ENCODE measurements at places on chromosomes 11 and 22. TPM values are rescaled to one million over a fixed set of nuclear protein-coding genes. Genes with fewer than 3 reads are reported as not detected.
A peak's percentile ranks its signal among the peaks of the same experiment; 100 is the strongest.

DNA sequence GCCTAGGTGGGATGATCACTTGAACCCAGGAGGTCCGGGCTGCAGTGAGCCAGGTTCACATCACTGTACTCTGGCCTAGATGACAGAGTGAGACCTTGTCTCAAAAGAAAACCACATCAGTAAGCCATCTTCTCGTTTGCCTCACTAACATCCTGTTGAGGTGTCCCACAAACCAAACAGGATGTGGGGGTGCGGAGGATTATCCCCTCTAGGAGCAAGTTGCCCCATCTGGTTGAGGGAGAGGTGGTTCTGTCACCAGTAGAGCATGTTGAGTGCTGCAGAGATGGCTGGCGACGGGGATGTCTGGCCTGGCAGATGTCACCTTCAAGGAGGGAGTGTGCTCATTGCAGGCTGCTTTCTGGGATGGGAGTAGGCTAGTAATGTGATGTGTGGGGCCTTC is 72.4 kb downstream of the ZNRF3 start:
- no peak for DNase-seq

- DNase-seq: peak; percentile 58
These were observed 7.3 kb downstream of the SNX19 start for GRCh38 chr11:130908770-130909625.

- no peak for DNase-seq
These were observed 66.1 kb downstream of the ME3 start for GRCh38 chr11:86606270-86606835.

- no peak for DNase-seq
These were observed 22.5 kb downstream of the PPIL2 start for GRCh38 chr22:21688341-21688705.

DNA sequence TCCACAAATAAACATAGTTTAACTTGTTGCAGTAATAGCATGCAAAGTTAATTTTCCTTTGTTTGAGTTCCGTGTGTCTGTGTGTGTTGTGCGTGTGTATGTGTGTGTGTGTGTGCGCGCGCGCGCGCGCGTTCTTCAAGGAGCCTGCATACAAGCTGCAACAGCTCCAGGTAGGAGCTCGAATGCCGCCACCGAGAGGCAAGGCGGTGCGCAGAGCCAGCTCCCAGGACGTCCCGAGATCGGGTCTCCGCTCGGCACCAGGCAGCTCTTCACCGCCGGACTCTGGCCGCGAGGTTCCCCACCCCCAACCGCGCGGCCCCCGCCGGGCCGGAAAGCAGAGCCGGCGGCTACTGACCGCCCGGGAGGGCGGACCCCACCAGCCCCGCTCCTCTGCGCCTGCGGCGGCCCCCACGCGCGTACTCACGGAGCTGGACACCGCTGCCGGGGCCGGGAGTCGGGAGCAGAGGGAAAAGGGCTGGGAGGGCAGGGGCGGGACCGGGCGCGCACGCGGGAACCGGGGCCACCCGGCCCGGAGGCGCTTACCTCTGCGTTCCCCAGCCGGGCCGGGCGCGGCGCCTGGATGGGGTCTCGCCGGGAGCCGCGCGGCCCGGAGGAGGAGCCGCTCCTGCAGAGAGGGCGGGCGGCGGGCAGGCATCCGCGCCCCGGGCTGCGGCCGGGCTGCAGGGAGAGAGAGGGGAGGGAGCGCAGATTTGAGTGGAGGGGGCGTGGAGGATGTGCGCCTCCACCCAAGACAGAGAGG is 40.4 kb upstream of the AKIP1 start:
- DNase-seq: no peak

DNA sequence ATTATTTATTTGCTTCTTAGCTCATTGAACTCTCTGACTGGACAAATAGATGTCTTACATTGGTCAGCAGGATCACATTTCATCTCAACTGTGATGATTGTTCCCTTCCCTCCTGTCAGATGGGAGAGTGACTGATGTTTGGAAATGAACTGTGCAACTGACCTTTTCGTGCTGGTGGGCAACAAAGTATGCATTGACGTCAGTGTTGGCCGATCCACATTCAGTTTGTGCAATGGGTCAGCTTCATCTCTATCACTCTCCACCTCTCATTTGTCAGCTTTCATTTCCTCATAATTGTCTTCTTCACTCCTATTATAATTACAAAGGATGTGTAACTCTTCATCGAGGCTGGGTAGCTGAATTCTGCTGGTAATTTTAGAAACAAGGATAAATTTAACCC is 71.3 kb downstream of the PPP2R1B start:
- peak; percentile 70 for DNase-seq

GRCh38 chr11:121740902-121741301 is 288.1 kb upstream of the SORL1-AS1 start:
- no peak for DNase-seq

- DNase-seq: no peak
These were observed 626.5 kb upstream of the CHORDC1 start for GRCh38 chr11:90849312-90849711.

DNA sequence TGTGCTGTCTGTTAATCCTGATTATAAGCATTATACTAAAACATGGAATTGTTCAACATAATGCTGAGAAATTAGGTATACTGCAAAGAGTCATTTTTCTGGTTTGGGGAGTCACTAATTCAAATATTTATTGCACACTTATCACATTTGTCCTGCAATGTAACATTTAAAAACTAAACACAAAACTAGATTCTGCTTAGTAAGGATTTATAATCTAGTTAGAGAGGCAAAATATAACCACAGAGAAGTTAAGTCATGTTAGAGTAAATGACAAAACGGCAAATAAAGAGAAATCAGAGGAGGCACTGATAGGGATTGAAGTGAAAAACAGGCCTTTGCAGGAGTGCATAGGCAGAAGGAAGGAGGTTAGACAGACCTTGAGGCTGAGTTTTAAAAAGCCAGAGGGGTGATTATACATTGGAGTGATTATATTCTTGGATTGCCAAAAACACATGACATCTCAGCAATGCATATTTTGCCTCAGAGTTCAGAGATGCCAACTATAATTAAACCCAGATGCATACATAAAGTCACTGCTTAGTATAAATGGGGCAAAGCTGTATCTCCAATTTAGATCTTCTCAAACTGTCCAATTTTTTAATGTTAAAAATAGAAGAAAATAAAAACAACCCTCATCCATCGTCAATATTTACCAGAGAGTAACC is 49.7 kb downstream of the CCDC34 start:
- no peak for DNase-seq

DNA sequence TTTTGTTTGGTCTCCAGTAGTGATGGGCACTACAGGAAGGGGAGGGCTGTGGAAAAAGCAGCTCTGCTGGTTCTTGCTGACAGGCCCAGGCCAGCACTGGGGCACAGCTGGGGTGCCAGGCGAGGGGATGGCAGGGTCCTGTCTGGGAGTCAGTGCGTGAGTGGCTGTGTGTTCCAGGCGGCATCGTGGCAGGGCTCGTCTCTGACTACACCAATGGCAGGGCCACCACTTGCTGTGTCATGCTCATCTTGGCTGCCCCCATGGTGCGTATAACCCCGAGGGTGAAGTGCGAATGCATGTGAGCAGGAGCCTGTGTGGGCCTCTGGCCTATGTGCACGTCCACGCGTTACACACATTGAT is 20.9 kb downstream of the SLC37A2 start:
- DNase-seq: no peak

DNA sequence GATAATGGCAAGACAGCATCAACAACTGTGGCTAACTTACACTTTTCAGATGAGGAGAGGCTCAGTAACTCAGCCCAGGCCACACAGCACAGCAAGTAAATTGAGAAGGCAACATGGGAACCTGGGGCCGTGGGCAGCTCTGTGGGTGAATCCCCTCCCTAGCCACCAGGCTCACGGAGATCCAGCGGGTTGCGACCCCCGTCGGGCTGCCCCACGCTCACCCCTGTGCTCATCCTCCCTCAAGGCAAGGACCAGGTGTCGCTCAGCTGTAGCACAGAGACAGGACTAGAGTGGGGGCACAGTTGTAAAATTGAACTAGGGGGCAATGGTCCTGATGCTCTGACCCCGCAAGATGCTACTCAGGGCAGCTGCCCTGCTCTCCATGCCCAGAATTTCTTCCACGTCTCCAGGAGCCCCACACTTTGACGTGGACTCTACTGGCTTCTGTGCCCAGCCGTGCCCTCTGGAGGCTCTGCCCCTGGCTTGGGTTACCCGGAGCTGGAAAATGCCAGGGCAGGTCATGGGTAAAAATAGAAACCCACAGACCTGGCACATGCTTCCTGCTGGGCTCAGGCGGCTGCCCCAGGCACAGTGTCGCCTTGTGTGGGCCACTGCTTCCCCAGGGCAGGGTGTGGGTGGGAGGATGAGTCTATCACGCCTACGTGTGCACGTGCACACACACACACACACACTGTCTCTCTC is 9.0 kb downstream of the TUBA8 start:
- no peak for DNase-seq

DNA sequence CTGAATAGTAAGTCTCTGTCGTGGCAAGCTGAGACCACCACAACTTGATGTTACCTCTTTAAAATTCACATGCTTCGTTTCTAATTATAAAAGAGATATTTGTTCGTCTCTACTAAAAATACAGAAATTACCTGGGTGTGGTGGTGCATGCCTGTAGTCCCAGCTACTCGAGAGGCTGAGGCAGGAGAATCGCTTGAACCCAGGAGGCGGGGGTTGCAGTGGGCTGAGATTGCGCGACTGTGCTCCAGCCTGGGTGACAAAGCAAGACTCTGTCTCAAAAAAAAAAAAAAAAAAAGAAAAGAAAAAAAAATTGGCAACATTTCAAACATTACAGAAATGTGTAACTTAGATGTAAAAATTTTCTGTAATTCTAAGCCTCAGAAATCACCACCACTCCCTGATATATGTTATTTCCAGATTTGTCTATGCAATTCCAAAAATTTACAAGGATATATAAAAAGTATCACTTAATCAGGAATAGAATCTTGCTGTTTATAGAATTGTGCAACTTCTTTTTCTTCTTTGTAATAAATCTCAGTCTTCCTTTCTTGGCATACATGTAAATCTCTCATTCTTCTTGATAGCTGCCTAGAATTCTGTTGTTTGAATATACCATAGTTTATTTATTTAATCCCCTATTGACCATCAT is 37.3 kb downstream of the C11orf96 start:
- DNase-seq: no peak

DNA sequence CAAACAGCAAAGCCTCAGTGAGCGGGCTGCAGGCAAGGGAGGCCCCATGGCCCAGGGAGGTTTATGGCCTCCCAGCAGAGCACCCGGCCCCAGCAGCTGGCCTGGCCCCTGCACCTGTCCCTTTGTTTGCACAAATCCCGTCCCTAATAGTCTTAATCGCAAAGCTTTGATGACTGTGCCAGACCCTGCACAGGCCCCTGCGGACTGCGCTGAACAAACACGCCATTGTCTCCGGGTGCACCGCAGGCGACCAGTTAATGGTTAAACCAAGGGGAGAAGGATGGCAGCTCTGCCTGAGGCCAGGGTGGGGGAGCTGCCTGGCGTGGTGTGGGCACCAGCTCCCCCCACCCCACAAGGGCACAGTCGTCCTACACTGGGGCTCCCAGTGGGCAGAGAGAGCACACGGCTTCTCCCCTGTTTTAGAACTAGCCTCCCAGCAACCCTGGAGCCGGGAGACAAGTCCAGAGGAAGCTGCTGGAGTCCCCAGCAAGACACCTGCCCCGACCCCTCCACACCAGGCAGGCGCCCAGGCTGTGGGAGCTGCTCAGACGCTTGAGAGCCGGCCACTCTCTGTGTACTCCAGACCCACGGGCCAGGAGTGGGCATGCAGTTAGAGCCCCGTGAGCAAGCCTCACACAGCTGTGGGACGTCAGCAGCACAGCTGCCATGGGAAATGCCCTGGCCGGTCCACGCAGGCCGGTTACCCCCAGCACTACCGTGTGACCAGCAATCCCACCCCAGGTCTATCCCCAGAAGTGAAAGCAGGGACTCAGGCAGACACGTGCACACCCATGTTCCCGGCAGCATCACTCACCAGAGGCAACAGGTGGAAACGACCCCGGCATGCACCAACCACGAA is 39.7 kb upstream of the TH start:
- DNase-seq: no peak

DNA sequence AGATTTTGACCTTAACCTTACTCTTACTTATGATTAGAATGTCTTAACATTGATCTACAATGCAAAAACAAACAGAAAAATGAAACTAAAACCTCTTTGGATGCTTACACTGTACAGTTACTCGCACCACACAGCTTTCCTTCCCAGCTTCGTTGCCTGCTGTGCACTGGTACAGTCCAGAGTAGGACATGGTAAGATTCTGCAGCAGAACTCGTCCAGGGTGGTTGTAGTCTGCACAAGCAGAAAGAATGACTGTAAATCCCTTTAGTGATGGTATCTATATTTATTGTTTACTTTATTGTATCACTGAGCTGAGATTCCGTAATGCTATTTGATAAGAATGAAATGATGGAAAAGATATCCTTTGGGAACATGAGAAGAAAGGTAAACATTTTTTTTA is 21.0 kb upstream of the HSPA8 start:
- DNase-seq: no peak

DNA sequence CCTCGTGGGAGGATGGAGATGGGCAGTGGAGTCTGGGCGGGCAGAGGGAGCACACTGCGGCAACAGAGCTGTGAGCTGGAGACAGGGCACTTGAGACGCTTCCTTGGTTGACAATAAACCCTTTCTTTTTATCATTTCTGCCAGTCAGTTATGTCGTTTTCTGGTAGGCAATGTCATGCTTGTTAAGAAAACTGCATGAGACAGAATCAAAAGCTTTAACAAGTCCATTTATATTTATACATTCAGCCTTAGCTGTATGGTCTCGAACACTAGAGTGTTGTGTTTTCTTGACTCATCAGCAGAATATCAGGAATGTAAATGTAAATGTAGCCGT is 31.9 kb downstream of the PPFIA1 start:
- no peak for DNase-seq

GRCh38 chr11:14969901-14970323 is 2.2 kb downstream of the CALCA start:
- DNase-seq: no peak

- no peak for DNase-seq
These were observed at the start of gene OSBP2 for GRCh38 chr22:30694640-30695350. TSS of gene OSBP2 (plus strand) at chr22:30694874. CDS start at chr22:30694910, 36 bp downstream.

GRCh38 chr11:29127461-29127860 is 889.4 kb downstream of the KCNA4 start:
- DNase-seq: no peak

DNA sequence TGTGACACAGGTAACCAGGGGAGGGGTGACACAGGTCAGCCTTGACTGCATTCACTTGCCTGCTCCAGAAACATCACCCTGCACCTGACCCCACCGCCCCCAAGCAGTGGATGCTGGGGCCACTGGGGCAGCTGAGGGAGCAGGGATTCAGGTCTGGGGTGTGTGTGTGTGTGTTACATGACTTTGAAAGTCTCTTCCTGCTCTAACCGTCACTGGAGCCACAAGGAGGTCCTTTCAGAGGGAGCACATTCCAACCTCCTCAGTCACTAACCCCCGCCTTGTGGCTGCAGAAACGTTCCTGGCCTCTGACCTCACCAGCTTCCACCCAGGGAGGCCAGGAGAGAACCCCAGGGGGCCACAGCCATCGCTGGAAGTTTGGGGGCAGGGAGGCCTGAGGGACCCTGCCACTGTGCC is 2.9 kb upstream of the FOSL1 start:
- DNase-seq: no peak

Gene CDC42EP1
- total RNA-seq: 6.8 TPM

Gene SLC22A25
- total RNA-seq: not detected

Gene HSPB2
- not detected for total RNA-seq

Gene JAM3
- 15.8 TPM for total RNA-seq

Gene DEPDC7
- total RNA-seq: under 0.01 TPM

Gene HPX
- 0.25 TPM for total RNA-seq

Gene SNX32
- 0.51 TPM for total RNA-seq

Gene PAX6
- not detected for total RNA-seq

Gene USP2
- 0.25 TPM for total RNA-seq

Gene DNAJB7
- total RNA-seq: not detected

Gene UPK3A
- not detected for total RNA-seq

Gene OR4C16
- total RNA-seq: not detected
